Esophagus squamous epithelium (tissue), 5 donors: ENCODE measurements at places on chromosomes 13 and 19.

DNA sequence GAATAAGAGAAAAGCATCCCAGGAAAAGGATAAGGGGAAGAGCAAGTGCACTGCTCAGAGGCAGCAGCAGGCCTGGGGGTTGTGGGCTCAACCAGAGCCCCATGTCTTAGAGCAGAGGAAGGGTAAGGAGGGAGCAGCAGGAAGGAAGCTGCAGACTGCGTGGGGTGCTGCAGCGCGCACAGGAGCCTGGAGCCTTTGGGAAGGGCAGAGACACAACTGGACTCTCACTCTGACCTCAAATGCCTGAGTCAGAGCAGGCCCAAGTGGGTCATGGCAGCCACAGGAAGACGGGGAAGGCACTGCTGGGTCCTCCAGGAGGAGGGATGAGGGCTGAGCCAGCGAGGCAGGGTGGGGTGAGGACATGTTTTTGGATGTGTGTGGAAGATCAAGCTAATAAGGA lies 31.6 kb downstream of the SIGLEC7 start:
- no peak for DNase-seq

DNA sequence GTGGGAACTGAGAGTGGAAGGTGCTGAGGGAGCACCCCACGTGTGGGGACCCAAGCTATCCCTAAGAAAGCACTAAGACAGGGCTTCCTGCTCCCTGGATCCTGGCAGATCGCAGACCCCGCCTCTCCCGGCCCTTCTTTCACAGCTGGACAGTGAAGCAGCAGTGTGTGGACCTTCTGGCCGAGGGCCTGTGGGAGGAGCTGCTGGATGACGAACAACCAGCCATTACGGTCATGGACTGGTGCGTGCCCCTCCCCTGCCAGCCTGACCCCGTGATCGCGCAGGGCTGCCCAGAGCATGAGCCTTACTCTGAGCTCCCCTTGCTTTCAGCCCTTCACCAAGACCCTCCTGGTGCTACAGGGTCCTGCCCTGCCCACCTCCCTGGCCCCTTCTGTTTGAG lies 2.3 kb downstream of the NCCRP1 start:
- no peak for DNase-seq

- no peak for DNase-seq
Observed at GRCh38 chr13:97526556-97526955, 92.6 kb downstream of the RAP2A start.

GRCh38 chr13:104404325-104404724 lies 1338.1 kb upstream of the SLC10A2 start:
- no peak for DNase-seq

- DNase-seq: no peak
Observed at GRCh38 chr13:43246382-43246781, 223.0 kb downstream of the DNAJC15 start.

GRCh38 chr13:32028711-32029110 lies 2.9 kb upstream of the FRY start:
- no peak for DNase-seq

GRCh38 chr19:3368441-3368795 lies 2.0 kb downstream of the NFIC start:
- DNase-seq: no peak

GRCh38 chr13:29887686-29888085 lies 37.3 kb upstream of the UBL3 start:
- DNase-seq: no peak

DNA sequence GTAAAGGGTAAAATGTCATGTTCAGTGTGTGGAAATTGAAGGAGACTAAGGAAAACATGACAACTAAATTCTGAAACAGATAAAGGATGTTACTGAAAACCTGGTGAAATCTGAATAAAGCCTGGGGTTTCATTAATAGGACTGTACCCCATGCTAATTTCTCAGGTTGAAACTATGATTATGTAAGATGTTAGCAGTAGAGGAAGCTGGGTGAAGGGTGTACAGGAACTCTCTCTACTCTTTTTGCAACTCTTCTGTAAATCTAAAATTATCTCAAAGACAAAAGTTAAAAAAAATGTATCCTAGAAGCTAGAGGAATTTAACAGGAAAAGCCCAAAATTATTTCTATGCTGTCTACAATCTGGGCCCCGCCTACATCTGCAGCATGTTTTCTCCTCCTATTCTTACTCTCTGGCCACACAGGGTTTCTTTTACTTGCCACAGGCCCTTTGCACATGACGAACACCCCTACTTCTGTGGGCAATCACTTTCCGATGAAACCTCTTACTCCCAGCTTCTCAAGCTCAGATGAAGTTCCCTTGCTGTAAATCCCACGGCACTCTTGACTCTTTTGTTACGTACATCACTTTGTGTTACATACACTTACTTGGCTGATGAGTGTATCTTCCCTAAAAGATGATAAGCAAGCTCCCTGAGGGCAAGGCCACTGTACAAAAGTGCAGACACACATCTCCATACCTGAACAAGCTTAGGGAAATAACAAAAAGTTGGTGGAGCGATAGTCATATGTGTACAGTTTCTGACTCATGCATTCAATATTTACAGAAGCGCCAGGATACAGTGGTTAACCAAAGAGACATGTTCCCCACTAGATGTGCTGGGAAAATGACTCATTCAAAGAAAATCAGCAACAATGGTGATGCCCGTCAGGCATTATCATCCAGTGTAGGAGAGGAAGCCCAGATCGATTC lies 32.6 kb downstream of the RUBCNL start:
- no peak for DNase-seq

GRCh38 chr13:46795321-46795720 lies 1.6 kb downstream of the ESD start:
- no peak for DNase-seq

DNA sequence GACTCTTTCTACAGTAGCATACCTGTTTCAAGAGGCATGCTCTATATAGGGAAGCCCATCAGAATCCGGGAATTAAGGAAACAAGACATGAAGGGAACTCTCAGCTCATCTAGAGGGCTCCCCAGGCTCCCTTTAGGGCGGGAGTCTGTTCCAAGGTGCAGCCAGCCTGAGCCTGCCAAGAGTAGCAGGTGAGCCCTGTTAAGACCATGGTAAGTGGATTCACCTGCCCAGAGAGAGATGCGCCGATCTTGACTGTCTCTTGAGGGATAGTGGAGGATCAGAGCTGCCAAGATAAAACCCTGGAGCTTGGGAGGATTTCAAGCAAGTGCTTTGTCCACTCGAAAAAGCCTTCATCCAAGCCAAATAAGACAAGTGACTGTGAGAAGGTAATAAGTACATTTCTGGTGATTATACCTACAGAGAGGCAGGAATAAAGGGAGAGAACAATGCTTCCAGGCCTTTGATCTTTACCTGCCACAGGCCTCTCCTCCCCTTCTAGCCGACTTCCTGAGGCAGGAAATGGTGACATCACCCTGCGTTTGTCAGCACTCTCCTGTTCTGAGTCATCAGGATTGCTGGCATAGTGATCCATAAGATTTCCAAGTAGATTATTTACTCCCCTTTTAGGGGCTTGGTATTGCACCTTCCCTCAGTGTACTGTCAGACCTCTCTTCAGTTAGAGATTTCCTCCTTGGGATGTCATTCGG lies 31.5 kb downstream of the KLF5 start:
- DNase-seq: no peak

DNA sequence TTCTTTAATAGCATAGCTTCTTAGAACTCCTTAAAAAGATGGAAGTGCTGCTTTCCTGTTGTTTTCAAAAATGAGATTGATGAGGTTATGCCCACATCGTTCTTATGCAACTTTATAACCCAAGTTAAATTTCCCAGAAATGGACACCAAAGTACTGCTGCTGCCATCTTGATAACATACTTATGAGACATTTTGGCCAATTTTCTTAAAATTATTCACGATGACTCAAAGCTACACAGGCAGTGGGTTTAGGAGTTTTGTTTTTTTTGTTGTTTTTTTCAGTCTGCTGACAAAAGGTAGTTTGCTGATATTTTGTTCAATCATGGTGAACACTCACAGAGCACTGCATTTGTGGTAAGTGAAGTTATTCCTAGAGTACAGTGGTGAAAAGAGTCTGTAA lies 54.9 kb upstream of the RFC3 start:
- no peak for DNase-seq

DNA sequence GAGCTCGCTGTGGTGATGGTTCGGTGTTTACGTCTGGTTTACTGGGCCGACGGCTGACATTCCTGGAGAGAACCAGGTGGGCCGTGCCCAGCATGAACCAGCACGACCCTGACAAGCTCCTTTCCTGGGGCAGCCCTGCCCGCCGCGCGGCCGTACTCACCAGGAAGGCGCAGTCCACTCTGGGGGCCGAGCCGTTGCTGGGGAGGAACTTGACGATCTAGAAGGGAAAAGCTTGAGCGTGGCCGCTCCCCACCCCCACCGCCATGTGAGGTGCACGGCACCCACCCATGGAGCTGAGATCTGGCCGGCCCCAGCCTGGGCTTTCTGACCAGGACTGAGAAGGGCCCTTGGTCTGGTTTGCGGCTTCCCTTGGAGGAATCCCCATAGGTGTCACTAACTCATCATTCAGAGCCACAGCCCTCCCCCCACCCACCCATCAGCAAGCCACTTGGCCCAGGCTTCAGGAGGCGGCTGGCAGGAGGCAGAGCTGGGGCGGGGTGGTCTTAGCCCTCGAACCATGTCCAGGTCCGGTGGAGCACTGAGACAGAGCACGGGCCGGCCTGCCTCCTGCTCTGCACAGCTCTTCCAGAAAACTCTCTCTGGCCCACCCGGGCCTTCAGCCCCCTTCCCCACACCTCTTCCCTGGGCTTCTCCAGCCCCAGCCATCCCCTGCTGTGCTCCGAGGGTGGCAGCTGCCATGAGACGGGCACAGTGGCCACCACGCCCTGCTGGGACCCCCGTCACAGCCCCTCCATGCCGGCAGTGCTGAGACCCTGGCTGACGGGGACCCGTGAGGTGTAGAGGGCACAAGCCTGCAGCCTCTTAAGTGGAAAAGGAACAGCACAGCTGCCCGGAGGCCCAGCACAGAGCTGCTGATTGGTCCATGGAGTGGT lies 6.2 kb downstream of the ATP4B start:
- no peak for DNase-seq

- no peak for DNase-seq
Observed at GRCh38 chr13:113451951-113452421, 1.3 kb downstream of the ADPRHL1 start.

GRCh38 chr19:42053037-42053935 lies 16.7 kb downstream of the GRIK5 start:
- DNase-seq: no peak

DNA sequence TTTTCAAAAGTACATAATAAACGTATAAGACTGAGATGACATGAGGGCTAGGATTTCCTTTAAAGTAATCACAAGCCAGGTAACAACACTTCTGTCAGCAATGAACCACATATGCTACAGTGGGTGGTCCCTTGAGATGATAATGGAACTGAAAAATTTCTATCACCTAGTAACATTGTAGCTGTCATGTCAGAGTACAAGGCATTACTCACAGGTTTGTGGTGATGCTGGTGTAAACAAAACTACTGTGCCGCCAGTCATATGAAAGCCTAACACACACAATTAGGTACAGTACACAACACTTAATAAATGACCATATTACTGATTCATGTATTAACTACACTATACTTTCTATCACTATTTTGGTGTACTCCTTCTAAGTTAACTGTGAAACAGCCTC lies 36.8 kb downstream of the MIPEP start:
- no peak for DNase-seq

GRCh38 chr13:97256343-97256783 lies 34.2 kb downstream of the MBNL2 start:
- DNase-seq: no peak

- DNase-seq: no peak
Observed at GRCh38 chr13:98515818-98516465, 61.0 kb downstream of the STK24 start.

DNA sequence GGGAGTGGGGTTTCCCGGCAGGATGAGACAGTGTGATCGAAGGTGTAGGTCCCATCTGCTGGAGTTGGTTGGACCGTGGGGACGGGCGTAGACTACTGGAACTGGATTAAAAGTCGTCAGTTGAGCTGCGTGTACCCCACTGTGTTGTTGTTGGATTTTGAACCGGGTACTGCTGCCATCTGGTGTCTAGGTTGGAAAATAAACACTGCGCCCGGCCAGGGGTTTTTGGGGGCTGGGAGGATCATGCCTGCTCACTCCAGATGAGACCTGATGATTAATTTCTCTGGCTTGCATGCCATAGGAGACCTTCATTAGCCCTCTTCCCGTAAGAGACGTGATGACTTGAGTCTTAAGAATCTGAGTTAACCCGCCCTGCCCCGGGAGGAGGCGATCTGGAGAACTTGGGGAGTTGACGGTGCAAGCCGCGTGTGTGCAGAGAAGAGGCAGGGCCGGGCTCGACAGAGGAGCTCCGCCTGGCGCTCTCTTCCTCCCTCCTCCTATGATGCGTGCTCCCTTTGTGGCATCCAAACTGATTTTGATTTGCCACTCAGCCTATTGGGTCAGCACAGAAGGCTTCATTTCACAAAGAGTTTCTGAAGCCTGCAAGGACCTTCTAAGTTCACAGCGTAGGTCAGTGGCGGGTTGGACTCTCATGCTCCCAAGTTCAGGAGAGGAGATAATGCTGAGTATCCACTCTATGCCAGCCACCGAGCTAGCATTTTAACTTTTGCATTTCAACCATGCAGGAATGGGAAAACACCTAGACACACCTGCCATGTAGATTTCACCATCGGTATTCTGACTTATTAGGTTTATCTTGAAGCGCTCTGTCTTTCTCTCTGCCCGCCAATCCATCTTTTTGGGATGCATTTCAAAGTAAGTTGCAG lies 2.7 kb downstream of the UHRF1 start:
- DNase-seq: no peak

GRCh38 chr19:48964205-48965039 lies 687 bp upstream of the FTL start:
- no peak for DNase-seq

DNA sequence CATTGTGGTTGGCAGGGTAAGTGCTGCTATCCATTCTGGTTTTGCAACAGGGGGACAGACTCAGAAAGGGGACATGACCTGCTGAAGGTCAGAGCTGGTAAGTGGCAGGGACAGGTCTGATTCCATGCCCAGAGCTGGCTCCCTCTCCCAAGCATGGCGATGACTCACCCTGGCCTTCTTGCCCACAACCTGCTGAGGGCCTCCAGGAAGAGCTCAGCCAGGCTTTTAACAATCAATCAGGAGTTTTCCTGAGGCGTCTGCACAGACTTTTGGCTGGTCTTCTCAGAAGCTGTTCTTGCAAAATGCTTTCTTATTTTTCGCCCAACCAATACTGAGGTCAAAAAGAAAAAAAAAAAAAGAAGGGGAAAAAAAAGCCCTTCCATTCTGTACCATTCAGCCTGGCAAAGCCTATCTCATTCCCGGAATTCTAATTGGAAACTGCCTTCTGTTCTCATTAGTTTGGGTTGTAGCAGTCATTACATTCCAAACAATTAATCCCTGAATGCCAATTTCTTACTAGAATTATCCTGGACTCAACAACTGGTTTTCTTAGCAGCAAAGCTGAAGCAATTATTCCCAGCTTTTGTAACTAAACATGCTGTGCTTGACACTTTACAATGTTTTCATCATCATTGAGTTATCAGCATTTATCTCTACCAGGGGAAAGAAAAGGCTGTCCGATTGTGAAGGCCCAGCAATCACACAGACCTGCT lies 17.7 kb downstream of the SIAH3 start:
- no peak for DNase-seq

- no peak for DNase-seq
Observed at GRCh38 chr13:21735701-21736401, 65.0 kb downstream of the FGF9 start.
